ENCODE measurements at places on chromosomes 16 and 17.
A peak's percentile ranks its signal among the peaks of the same experiment; 100 is the strongest.

DNA sequence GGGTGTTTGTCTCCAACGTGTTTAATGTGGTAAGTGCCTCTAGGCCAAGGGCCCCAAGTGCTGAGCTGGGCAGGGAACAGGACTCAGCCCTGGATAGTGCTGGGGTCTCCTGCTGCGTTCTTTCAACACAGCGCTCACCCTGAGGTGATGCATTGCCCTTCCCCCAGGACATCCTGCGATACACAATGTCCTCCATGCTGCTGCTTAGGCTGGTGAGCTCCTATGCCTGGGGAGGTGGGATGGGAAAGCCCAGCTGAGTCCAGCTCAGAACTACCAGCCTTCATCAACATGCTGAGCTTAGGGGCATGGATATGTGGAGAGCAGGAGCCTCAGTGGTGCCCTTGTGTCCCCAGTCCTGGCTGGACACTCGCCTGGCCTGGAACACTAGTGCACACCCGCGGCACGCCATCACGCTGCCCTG is 563 bp downstream of the ZACN start:
- DNase-seq = peak; percentile 23

DNA sequence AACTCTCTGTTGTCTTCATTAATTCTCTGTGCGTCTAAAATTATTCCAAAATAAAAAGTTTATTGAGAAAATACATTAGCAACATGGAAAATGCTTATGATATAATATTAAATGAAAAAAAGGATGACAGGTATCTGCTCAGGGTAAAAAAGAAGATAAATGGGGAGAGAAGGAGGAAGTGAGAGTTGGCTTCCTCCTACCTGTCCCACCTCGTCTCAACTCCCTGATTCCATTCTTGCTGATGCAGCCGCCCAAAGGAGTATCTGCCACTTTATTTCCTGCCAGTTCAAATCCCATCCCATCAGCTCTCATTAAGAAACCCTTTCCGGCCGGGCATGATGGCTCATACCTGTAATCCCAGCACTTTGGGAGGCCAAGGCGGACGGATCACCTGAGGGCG is 72.5 kb upstream of the ALOX12 start:
- DNase-seq = no peak

GRCh38 chr16:89658221-89658879 is 714 bp downstream of the SPATA33 start:
- peak; percentile 50 for DNase-seq

DNA sequence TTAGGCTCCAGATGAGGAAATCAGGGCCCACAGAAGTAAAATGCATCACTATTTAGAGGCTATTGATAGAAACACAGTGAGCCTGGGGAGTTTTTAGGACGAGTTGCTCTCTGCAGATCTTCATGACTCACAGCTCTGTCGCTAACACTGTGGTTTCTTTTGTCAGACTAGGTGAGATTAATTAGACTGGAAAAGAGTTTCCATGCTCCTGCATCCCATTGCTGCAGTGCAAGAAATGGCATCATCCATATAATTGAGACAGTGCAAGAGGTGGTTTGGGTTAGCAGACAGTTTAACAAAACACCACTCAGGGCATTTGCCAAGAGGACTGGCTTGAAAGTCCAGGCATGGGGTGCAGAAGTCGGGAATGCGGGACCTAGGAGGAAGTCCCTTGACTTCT is 198.8 kb upstream of the CACNG5 start:
- peak; percentile 35 for DNase-seq

DNA sequence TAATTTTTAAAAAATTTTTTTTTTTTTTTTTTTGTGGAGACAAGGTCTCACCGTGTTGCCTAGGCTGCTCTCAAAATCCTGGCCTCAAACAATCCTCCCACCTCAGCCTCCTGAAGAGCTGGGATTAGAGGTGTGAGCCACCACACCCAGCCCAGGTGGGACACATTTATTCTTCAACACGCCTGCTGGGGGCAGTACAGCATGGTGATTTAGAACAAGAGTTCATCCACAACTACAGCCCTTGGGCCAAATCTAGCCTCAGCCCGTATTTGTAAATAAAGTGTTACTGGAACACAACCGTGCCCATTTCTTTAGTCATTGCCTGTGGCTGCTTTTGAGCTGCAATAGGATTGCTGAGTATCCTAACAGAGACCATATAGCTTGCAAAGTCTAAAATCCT is 92.8 kb downstream of the KATNIP start:
- DNase-seq = peak; percentile 38

- peak; percentile 30 for DNase-seq
Measured at GRCh38 chr17:48998587-48999440, 1.6 kb downstream of the IGF2BP1 start.

- DNase-seq = no peak
Measured at GRCh38 chr17:35981246-35981645, at the start of gene CCL16. Gene CCL16, minus strand, starts transcription at chr17:35981497. Its CDS starts 77 bp downstream, at chr17:35981420.

- peak; percentile 72 for DNase-seq
Measured at GRCh38 chr16:24858219-24859041, 12.7 kb downstream of the SLC5A11 start.

DNA sequence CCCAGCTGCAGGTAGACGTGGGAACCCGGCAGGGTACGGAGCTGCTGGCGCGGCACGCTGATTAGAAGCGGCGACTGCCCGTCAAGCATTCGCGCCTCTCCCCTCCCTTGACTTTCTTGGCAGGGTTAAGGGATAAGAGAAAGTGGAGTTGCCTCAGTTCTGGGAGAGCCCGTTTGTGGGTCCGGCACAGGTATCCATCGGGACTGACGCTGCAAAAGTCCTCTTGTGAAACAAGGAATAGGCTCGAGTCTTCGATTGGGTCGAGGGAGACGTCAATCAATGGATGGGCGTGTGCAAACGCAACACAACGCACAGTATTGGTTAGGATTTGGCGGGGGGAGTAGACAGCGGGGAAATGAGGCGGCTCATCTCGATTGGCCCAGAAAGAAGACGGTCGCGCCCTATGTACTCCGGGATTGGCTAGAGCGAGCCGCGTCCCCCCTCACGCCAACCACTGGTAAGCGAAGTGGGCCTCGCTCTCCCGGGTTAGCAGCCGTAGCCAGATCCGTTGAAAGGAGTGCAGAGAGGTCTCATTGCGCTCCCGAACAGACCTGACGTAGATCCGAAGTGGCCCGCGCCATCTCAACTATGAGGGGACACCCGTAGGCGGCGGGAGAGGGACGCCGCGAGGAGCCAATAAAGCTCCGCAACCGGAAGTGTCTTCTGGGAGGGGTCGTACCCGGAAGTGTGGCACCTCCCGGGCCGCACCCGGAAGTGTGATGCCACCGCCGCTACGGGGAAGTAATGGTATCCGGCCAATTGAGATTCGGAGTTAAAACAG is at the start of gene MON1B:
Gene MON1B (plus strand): TSS at position 713 of the 781 bp plus-strand sequence. CDS start 296 bp downstream, outside the sequence.
- DNase-seq = peak; percentile 98

GRCh38 chr17:82938873-82939620 is 99.2 kb upstream of the ZNF750 start:
- DNase-seq = no peak

DNA sequence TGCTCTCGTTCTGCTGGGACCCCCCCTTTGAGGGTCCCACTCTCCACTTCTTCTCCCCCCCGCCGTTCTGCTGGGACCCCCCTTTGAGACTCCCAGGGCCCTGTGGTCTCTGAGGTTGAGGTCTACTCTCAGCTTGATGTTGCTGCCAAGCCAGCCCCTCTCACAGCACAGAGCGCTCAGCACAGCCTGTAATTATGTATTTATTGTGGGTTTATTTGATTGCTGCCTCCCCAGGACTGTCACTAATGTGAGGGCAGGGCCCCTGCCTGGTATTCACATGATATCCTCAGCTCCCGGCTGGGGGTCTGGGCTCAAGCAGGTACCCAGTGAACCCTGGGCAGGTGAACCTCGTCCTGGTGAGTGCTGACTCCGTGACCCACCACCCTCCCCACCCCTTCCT is 35.4 kb downstream of the ACTG1 start:
- DNase-seq = no peak

- DNase-seq = no peak
Measured at GRCh38 chr16:87042551-87043230, 274.5 kb downstream of the C16orf95 start.

- peak; percentile 86 for DNase-seq
Measured at GRCh38 chr16:24670623-24671454, 58.6 kb upstream of the TNRC6A start.

DNA sequence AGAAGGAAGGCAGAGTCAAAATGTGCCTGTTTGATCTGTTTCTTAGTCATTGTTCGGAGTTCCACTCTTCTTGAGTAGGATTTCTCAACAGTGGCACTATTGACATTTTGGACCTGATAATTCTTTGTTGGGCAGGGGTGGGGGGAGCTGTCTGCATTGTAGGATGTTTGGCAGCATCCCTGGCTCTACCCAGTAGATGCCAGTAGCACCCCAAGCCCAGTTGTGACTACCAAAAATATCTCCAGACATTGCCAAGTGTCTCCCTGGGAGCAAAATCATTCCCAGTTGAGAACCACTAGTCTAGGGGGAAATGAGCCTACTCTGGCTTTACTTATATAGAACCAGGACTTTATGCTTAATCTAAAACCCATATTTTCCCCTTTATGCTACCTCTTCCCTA is 1.1 kb upstream of the GFOD2 start:
- DNase-seq = no peak
